ENCODE measurements at places on chromosomes 2 and 18.

- no peak for DNase-seq
These were observed 20.2 kb downstream of the CHST9 start for GRCh38 chr18:27164905-27165304.

- DNase-seq, result no peak
These were observed 5.8 kb upstream of the PPP1CB start for GRCh38 chr2:28745876-28746275.

DNA sequence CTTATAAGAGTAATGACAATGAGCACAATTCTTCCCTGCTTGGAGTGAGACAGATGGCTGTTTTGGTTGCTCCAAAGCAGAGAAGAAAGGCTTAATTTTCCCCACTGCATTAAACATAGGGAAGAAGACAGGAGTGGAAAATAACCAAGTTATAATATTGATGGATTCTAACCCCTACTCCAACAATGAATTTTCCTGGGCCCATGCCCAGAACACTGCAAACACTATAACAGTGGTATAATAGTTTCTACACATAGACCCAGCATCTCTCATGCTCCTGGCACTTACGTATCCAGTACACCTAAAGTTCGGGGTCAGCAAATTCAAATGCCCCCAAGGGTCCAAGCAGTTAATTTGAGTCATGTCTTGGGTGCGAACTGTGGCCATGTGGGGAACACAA lies 613.4 kb downstream of the PLCL1 start:
- no peak for DNase-seq

DNA sequence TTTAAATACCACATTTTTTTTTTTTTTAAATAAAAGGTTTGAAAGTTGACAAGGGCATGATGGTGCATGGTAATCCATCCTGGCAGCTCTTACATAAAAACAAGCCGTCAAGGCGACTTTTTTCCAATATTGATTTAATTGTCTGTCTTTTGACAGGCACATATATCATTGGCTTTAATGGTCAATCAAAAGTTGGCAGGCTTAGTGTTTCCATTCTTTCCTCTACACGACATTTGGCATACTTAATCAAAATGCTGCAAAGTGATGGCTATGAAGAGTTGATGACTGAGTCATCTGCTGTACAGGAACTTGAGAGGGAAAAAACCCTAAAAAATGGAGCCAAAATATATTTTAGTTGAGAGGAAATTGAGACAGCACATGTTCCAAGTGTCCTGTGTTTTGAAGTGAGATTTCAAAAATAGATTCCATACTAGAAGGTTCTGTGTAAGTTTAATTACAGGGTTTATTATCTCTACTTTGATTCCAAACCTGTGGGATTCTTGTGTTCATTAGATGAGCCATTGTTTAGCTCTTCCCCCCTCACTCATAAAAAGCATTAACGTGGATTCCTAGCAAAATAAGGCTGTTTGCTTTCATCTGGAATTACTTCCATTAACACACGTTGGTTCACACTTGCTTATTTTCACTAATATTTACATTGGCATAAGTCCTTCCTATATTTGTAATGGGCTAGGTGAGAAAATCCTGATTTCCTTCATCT lies 3.2 kb downstream of the TSHZ1 start:
- DNase-seq, result no peak

- DNase-seq, result no peak
These were observed 20.0 kb upstream of the LPIN1 start for GRCh38 chr2:11726384-11726783.

DNA sequence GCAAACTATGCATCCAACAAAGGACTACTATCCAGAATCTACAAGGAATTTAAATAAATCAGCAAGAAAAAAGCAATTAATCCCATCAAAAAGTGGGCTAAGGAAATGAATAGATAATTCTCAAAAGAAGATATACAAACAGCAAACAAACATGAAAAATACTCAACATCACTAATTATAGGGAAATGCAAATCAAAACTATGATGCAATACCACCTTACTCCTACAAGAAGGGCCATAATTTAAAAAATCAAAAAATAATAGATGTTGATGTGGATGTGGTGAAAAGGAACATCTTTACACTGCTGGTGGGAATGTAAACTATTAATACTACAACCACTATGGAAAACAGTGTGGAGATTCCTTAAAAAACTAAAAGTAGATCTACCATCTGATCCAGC lies 164.7 kb downstream of the ZBTB7C start:
- no peak for DNase-seq

- no peak for DNase-seq
These were observed 697.0 kb upstream of the ACVR2A start for GRCh38 chr2:147147802-147148201.

DNA sequence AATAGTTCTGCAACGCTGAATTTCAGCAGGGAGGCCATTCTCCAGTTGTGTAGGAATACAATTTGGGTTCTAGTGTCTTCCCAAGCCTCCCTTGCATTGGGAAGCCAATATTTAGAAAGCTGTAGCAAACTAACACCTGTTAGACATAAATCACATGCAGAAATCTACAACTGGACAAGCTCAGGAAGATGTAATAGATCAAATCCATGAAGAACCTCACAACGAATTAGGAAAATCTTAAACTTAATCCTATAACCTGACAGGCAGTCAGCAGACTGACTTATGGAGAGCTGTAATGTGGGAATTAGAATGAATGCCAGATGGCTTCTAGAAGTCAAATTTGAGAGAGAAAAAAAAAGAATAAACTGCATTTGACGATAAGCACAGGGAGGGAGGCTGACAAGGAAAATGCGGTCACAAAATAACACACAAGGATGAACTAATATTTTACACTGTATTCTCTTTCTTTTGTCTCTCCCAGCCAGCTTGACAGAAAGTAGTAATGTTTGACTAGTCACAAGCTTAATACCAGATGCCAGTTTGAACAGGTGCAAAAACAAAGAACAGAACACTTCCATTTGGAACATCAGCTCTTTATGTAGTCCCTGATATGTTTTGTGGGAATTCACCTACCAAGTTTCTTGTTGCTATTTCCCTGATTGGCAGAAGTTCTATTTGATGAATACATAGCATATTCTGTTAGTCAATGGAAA lies 50.8 kb upstream of the FANCL start:
- no peak for DNase-seq

- no peak for DNase-seq
These were observed 148.8 kb downstream of the HRH4 start for GRCh38 chr18:24609254-24609653.

- no peak for DNase-seq
These were observed 33.4 kb upstream of the HNRNPA3 start for GRCh38 chr2:177179227-177179626.

DNA sequence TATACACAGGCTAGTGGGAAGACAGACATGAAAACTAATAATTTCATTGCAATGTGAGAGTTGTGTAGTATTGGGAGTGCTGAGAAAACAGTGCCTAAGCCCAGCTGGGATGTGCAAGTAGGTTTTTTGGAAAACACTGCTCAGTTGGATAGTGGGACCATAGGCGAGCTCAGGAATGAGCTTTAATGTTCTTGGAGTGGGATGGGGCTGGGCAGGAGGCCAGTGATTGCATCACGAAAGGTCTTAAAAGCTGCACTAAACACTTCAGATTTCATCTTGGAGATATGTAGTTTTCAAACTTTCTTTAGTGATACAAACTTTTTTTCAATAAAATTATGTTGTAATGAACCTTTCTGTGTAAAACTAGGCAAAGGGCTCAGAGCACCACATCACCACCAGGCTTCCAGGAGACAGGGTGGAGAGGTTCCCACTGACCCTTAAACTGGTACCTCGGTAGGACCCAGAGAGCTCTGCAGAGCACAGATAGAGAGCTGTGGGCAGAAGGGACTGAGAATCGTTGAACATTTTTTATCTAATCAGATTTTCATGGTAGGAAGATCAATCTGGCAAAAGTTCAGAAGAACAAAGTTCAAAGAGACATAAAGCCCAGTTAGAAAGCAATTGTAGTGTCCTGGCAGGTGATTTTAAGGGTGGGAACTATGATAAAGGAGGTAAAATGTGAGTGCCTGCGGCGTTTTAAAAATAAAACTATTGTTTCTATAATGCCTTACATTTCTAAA lies 176.2 kb downstream of the TRABD2A start:
- DNase-seq, result no peak

- DNase-seq, result no peak
These were observed 122.3 kb upstream of the SIX2 start for GRCh38 chr2:45131587-45131986.

- DNase-seq, result no peak
These were observed 83.8 kb downstream of the PSMG2 start for GRCh38 chr18:12786669-12787068.

- DNase-seq, result no peak
These were observed 118.3 kb downstream of the FIGN start for GRCh38 chr2:163617517-163617916.

DNA sequence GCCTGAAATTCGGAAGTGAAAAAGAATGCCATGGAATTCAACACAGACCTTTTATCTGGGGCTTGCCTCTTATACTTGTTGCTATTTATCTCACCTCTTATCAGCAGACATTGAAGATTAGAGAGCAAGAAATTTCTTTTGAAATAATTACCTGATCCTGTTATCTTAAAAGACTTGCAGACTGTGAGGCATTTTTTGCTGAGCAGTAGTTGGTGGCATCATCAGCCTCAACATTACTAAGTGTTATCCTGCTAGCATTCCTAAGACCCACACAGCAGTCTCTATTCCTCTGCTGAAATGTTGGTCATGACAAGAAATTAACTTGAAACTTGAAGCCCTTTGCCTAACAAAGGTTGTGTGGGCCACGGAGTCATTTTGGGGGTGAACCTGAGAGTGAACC lies 186.5 kb downstream of the TRIB2 start:
- DNase-seq, result no peak

GRCh38 chr18:34890486-34891085 lies 150.6 kb upstream of the MAPRE2 start:
- DNase-seq, result no peak

All from CD4-positive, alpha-beta T cell treated with Interleukin-10 for 1 hour (primary cell).